ENCODE measurements at places on chromosomes 4 and X. TPM values are rescaled to one million over a fixed set of nuclear protein-coding genes. Genes with fewer than 3 reads are reported as not detected.

Gene USP51
- total RNA-seq: 3.5 TPM

Gene IL21
- not detected for total RNA-seq

Gene STPG2
- total RNA-seq: 1.4 TPM

Gene SPINK2
- total RNA-seq: not detected

GRCh38 chr4:104901438-104901837, 245.2 kb upstream of the TET2 start:
- DNase-seq: no peak

DNA sequence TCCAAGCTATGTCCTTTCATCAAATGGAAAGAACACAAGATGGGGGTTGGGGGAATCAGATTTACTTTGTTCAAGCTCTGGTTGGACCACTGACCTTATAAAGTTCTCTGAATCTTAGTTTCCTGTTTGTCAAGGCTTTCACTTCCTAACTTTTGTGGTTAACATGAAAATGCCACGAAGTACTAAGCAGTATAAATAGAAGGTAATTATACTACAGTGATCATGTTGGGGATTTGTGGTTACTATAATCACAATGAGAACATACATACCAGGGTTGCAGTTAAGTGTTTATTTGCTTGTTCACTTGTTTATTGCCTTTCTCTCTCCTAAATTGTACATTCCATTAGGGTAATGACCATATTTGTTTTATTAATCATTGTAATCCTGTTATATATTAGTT, 53.2 kb downstream of the SPRY1 start:
- no peak for DNase-seq

DNA sequence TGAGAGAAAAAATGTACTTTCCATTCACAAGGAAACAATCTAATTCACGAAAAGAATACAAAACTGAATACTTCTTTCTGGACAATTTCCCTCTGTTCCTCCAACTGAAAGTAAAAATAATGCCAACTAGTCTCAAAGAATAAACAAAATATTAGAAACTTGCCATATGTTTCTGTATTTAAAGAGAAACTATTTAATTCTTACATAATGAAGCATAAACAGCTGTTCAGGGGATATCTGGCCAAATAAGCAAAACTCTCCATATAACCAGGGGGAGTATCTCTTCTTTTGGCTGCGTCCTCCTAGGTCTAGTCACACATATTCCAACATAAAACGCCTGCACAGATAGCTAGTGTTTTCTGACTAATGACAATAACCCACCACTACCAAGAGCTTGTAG, 805 bp downstream of the GATB start:
- no peak for DNase-seq

DNA sequence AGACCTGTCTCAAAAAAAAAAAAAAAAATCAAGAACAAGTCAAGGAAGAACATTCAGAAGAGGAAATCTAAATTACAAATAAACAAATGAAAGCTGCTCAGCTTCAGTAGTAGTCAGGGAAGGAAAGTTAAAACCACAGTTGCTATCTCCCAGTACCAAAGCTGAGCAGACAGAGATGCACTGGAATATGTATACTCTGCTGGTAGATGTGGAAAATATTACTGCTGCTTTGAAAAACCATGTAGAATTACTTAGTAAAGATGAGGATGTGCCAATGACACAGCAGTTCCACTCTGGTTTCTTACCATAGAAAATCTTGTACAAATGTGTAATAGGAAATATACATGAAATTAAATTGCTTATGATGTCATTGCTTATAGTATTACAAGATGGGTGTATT, 25.1 kb upstream of the PRKX start:
- DNase-seq: no peak

- no peak for DNase-seq
Measured at GRCh38 chr4:82201805-82202641, 171.8 kb downstream of the HNRNPD start.

DNA sequence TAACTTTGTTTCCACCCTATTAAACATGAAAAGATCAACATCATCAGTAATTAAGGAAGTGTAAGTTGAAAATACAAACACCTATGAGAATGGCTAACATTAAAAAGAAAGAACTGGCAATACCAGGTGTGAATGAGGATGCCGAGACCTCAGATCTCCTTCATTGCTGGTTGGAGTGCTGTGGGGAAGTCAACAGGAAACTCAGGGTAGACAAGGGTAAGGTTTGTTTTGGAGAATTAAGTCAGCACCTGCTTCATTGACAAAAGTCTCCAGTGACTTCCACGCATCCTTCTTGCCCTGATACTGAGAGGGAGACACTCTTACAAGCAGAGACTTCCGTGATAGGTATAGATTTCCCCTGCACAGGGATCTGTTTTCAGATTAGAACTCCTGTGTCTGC, 106.1 kb downstream of the IRF2 start:
- DNase-seq: no peak

Data from ureter (tissue), 1 donor.